ENCODE measurements at places on chromosomes 3 and 15. TPM values are rescaled to one million over a fixed set of nuclear protein-coding genes. Genes with fewer than 3 reads are reported as not detected.

The RBP2 gene
- not detected for total RNA-seq

The TRIM42 gene
- not detected for total RNA-seq

The RBMS3 gene
- total RNA-seq: 86.7 TPM

The GPR87 gene
- total RNA-seq: not detected

The ARL6IP5 gene
- 101 TPM for total RNA-seq

The REC114 gene
- total RNA-seq: not detected

DNA sequence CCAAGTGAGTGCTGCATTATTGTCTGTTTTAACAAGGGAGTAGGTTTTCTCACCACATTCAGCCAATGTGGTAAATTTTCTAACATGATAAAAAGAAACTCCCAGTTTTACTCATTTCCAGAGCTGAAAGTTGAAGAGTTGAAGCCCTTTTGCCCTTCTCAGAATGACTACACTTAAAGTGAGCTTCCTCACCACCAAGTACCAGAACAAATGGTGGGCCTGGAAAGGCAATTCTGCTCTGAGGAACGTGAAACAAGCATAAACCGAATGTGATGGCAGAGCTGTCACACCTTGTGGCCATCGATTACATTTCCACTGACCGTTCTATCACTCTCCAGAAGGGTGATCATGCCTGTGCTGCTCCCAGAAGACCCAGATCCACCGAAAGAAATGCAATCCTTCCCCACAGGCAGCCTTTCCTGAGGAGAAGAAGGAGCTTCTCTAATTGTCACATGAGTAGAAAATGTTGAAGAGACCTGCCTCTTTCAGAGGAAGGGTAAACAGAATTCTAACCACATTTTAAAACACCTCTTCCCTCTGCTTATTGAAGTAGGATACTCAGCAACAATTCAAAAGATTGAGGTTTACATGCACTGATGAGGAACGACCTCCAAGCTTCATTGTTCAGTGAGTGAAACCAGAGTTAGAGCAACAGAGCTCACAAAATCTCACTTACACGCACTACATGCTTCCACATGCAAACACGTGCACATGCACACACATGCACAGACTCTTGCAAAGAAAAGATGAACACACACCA lies 21.4 kb upstream of the CCR9 start:
- DNase-seq: no peak

- DNase-seq: no peak
Observed at GRCh38 chr3:127158614-127159229, 34.2 kb upstream of the PRR23E start.

DNA sequence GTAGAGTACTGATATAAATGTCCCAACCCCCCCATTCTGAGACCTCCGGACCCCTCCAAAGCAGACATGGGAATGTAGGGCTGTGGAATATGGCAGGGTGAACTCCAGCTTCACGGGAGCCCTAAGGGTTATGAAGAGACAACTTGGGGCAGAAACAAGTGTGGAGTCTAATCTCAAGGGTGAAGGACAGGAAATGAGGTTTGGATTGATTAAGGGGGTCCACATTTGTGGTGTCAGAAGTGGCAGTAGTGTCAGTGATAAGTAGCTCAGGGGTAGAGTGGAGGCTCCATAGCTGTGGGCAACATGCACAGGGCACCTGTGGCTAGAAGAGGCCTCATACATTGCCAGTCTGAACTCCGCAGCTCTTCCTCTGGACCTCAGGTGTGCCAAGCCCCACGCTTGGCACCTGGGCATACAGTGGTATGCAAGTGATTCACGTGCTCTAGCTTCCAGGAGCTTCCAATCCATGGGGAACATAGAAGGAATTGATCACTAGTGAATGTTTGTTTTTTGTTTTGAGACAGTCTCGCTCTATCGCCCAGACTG lies 4.1 kb upstream of the P4HTM start:
- DNase-seq: no peak

- DNase-seq: peak; percentile 55
Observed at GRCh38 chr3:51966016-51966415, 1.2 kb downstream of the PCBP4 start.

DNA sequence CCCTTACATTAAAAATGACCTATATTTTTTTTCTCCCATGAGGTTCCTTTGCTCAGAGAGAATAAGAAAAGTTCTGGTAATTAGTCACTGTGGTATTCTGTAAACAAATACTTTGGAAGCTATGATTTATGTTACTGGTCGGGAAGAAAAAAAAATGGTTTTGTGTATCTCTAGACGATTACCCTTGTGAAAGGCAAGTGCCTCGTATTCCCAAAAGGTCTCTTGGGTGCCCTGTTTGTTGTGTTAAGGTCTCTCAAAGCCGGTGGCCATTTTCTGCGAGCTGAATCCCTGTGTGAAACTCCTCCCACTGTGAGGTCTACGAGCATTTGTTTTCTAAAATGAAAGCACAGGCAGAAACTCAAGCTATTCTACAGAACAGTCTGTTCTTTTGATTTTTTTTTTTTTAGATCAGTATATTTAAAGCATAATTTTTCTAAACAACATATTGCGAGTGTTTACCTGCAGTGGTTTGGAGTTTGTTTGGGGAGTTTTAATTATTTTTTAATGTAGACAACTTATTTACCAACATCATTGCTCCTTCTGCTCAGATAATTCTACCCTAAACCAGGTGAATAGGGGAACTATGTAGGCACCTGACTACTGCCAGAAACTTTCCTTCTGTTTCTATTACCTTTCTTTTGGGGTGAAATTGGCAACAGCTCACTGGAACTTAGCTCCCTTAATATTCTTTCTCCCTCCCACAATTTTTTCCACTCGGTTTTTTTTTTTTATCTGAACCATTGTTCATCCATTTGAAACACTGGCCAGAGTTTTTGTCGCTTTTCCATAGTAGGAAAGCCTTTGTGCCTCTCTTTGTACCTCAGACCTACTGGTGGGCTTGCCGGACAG lies 44.0 kb downstream of the ZBTB38 start:
- DNase-seq: peak; percentile 54

- DNase-seq: no peak
Observed at GRCh38 chr15:84108728-84109127, 126.8 kb upstream of the GOLGA6L4 start.

GRCh38 chr3:146594843-146595482 lies 10.2 kb downstream of the PLSCR5 start:
- no peak for DNase-seq

DNA sequence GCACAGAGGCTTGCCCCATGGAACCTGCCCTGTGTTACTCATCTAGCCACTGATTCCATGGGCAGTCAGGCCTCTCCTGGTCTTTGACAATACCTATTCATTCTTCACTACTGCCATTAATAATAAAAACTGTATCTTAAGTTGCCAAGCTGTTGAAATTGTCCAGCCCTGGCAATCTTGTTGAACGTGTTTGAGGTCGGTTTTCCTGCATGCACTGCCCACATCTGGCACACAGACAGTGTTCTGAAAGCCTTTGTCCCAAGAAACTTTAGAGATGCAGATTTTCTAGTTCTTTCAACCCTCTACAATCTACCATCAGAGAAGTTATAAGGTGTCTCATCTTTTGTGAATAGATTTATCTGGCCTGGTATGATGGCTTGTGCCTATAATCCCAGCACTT lies 567.2 kb upstream of the NECTIN3 start:
- DNase-seq: no peak

- no peak for DNase-seq
Observed at GRCh38 chr3:55163421-55163820, 235.6 kb upstream of the LRTM1 start.

- no peak for DNase-seq
Observed at GRCh38 chr3:36364260-36364659, 16.0 kb upstream of the STAC start.

Measured in spinal cord (tissue), 10 donors.